ENCODE measurements at places on chromosomes 6 and 20.

DNA sequence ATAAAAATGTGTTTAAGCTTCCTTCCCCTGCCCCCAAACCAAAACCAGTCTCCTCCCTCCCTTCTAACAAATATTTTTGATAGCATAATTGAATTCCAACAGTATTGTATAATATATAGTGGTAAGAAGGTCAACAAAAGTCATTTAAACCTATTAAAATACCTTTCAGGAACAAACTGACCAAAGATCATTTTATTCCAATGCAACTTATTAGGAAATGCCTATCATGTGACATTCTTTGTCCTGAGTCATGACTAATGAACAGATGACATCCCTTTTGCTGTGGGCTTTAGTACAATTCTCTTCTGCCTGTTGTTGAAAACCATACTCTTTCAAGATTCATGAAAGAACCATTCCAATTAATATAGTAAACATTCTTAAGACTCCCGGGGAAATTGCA, 51.5 kb upstream of the TRAF3IP2 start:
- DNase-seq: no peak

GRCh38 chr6:34032856-34033255, 113.0 kb downstream of the GRM4 start:
- no peak for DNase-seq

DNA sequence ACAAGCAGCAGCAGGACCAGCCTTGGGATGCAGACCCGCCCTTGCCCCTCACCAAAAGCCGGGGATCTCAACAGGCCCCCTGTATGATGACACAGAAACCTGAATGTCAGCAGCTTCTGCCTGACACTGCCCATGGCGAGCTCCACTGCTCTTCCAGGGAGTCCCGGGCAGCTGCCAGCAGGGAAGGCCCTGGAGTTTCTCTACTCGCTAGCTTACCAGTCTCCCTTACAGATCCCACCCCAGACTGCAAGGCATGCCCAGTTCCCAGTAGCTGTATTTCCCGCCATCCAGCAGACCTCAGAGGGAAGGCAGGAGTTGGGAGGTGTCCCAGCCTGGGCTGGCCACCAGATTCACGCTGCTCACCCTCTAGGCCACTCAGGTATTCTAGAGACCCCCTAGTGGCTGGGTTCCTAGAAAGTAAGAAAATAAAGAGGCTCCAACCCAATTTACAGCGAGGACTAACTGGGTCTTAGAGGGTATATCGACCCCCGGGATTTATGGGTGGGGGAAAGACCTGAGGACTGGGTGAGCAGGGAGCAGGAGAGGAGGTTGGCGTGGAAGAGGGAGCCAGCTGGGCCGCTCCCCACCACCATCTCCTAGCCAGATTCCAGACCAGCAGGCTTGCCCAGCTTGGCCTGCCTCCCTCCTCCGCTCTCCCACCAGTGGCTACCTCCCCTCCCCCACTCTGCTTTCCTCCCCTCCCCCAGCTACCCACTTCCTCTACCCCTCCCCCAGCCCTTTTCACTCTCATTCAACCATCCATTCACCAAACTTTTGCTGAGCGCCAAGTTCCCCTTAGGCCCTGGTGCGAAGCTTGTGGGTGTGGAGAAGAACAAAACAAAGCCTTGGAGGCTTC, 9.7 kb upstream of the HMGA1 start:
- DNase-seq: no peak

DNA sequence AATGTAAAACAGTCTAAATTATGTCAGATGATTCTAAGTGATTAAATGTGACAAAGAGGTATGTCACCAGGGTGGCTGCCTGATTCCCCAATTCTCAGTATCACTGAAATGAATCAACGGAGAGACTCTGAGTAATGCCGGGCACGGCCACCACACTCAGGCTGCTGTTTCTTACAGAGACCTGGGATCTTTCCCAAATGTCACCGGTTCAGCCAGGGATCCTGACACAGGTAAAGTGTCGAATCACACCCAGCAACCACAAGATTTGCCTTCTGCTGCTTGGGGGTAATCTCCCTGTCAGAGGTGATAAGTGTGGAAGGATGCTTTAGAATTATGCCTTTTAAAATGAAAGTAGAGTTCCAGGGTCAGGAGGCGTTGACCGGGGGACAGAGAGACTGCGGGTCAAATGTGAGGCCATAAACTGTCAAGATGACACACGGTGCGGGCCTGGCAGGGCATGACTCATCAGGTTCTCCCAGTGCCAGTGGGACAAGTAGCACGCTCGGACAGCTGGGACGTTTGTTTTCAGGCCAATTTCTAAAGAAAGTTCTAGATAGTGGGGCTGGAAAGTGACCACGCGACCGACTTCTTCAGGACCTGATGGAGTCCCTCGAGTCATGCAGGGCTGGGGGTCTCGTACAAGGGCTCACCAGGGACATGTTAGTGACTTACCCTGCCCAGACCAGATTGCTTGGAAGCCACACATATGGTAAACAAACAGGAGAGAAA, 48.9 kb downstream of the PRDM1 start:
- no peak for DNase-seq

DNA sequence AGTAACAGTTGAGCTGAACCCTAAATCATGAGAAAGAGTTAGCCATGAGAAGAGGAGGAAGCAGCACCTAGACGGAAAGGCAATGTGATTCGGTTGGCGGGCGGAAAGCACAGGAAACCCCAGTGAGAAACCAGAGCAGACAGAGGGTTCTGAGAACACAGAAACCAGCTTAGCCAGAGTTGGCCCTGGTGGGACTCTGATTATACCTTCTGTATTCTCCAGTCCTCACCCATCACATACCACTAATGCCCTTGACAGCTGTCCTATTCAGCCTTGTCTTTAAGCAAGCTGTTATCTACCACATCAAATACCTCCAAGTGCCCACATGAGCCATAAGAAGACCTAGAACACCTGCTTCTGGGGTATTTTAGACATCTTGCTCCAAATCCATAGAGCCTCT, 58.9 kb upstream of the LRRC1 start:
- DNase-seq: no peak

GRCh38 chr6:24513602-24514001, 18.8 kb downstream of the ALDH5A1 start:
- DNase-seq: no peak

All from putamen (tissue), 1 donor.